ENCODE measurements at places on chromosomes 11 and 22.
A peak's percentile ranks its signal among the peaks of the same experiment; 100 is the strongest.

GRCh38 chr11:132910011-132910760, 622.1 kb downstream of the OPCML start:
- DNase-seq = no peak

DNA sequence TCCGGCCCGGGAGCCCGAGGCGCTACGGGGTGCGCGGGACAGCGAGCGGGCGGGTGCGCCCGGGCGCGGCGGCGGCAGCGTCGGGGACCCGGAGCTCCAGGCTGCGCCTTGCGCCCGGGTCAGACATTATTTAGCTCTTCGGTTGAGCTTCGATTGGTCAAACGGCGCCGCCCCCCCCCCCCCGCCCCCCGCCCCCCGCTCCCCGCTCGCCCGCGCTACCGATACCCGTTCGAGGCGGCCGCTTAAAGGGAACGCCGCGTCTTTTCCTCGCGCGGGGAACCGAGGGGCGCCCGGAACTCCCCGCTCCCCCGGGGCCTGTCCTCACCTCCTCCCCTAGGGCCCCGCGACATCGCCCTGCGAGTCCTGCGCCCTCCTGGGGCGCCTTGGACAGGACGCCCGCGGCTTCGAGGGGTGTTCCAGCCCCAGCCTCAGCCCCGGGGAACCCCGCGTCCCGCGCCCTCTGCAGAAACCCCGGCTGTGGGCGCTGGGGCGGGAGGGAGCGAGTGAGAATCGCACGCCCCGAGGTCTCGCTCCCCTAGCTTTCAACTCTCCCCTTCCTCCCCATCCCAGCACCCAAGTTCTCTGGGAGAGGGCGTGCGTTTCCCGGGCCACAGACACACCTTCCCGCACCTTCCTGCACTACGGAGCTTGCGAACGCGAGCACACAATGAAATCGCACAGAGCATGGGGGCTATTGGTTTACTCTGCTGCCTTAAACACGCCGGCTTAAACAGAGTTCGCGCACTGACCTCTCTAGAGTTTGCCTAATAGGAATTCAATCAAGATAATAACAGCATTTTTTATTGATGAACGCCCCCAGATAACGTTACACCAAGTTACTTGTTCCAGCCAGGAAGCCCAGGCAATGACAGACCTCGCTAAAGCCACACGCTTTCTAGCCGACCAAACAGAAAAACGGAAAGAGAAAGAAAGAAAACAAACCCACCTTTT, at the start of gene BDNF:
Gene BDNF, minus strand, starts transcription at position 105 of the 951 bp plus-strand sequence. CDS start 41,891 bp downstream, outside the sequence.
- DNase-seq = no peak

GRCh38 chr11:1071571-1072115, 3.0 kb upstream of the MUC2 start:
- no peak for DNase-seq

DNA sequence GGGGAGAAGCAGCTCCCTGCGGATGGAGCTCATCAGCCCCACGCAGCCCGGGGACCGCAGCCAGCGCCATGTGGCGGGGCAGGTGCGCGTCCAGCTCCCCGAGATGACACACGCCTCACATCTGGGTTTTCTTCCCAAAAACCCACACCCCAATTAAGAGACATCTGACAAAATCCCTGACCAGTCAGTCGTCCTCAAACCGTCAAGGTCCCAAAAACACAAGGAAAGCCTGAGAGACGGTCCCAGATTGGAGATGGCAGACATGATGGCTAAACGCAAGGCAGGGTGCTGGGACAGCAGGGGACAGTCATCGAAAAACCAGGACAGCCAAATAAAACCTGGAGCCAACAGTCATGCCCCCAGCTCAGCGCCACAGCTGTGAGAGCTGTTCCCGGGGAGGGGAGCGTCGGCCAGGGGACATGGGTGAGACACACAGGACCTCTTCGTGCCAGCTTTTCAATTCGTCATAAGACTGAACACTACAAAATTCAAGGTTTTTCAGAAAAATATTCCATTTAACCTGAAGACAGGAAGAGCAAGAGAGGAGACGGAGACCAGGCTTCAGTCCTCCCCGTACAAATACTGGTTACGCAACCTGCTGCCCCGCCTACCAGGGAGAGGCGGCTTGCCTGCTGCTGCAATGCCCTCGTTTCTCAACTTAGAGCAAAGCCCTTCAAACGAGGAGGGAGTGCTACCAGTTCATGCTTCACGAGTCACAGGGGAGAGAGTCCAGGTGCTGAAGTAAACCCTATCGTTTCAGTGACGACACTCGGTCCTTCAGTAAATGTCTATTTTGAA, 10.5 kb downstream of the TOLLIP start:
- peak; percentile 89 for DNase-seq

DNA sequence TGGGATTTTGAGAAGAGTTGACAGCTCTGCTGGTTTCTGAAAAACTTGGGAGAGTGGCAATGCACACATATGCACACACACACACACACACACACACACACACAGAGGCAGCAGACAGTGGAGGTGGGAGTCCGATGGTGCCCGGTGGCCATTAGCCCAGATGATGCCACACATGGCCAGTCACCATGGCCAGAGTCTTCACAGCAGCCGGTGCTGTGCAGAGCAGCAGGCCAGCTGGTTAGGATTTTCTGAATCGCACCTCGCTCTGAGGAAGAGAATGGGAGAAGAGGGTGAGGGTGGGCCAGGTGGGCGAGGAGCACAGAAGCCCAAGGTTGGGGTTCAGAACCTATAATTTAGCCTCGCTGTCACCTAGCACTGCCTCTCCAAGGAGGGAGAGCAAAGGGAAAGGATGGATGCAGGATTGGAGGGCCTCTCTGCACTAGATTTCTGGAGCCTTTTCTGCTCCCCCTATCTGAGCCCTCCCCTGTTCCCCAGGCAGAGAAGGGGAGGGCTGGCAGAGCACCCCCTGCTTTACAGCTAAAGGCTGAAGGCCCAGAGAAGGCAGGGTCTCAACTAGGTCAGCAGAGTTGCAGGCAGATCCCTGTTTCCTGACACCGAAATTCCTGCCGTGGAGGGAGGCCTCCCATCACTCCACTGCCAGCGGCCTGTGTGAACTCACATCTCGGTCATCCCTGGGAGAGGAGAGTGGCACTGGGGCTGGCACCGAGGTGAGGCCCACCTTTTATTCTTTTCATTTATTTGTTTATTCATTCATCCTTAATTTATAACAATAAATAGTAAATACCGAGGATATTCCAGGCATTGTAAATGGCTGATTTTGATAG, 25.8 kb upstream of the FXYD6 start:
- no peak for DNase-seq

GRCh38 chr22:50210378-50211139, 9.7 kb downstream of the SELENOO start:
- DNase-seq = no peak

DNA sequence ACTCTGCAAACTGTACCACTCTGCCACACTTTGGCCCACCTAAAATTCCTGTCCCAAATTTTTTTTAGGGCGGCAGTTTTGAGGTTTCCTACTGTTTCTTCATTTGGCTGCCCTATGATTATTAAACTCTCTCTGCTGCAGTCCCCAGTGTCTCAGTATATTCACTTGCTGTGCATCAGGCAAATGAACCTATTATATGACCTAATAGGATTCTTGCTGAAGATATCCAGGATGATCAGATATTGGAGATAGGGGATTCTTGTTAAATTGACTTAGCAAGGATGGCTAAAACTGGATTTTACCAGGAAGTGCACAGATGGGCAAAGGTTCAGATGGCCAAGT, 410.8 kb upstream of the DDI1 start:
- DNase-seq = no peak

DNA sequence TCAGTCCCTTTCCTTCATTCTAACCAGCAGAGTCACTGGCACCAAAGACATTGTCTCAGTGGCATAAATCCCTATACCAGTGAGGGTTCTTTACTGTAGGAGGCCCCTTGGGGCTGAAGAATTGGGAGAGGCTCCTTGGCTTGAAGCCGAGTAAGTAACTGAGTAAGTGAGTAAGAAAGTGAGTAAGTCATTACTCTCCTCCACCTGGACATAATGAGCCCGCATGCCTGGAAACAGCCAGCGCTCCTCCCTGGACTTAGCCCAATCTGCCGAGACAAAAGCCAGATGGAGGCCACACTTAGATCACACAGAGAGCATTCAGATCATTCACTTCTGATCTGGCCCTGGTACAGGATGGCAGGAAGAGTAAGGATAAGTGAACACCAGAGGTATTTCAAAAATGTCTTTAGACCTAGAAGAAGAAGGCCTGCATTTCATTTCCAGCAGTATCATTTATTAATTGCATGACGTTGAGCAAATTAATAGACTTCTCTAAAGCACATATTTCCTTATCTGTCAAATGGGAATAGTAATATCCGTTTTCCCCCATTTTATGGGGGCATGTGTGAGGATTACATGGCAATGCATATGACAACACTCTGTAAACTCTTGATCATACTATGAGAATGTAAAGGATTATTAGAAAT, 8.2 kb upstream of the MICAL3 start:
- no peak for DNase-seq

- DNase-seq = peak; percentile 67
Measured at GRCh38 chr11:86156397-86156955, 87.6 kb upstream of the PICALM start.

GRCh38 chr11:120457996-120458395, 53.6 kb upstream of the GRIK4 start:
- no peak for DNase-seq

- no peak for DNase-seq
Measured at GRCh38 chr11:75845324-75845723, 30.3 kb downstream of the UVRAG start.

DNA sequence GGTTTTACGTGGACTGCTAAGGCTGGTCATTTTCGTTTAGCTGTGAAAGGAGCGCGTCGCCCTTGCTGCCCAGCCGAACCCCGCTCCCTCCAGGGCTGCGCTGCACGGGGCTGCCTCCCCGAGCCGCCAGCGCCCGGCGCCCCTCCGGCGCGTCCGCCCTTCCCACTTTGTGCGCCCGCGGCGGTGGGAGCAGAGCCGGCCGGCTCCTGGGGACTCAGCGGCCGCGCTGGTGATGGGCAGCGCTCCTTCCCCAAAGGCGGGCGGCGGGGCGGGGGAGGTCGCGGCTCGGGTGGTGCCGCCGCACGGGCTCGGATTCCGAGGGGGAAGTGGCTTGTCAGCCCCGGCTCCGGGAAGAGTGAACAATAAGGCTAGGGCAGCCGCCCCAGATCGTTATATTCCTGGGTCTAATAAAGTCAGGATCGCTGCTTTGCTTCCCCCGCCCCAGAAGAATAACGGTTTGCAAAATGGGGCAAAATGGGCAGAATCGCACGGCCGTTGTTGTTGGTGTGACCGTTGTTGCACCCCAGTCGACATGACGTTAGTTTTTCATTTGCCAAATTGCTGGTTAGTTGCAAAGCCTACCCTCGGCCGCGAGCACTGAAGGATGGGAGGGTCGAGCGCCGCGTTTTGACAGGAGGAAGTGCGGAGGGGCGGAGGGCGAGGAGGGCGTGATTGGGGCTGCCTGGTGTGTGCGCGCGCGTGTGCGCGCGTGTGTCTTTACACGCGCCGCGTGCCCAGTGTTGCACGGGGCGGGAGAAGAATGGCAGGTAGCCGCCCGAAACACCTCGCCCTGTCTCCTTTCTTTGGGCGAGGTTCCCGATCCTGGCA, 745 bp downstream of the NCAM1 start:
- peak; percentile 52 for DNase-seq

GRCh38 chr11:92224407-92225124, at the start of gene FAT3:
FAT3 (plus strand) TSS chr11:92224818; CDS start chr11:92352113, 127,295 bp downstream.
- DNase-seq = no peak

DNA sequence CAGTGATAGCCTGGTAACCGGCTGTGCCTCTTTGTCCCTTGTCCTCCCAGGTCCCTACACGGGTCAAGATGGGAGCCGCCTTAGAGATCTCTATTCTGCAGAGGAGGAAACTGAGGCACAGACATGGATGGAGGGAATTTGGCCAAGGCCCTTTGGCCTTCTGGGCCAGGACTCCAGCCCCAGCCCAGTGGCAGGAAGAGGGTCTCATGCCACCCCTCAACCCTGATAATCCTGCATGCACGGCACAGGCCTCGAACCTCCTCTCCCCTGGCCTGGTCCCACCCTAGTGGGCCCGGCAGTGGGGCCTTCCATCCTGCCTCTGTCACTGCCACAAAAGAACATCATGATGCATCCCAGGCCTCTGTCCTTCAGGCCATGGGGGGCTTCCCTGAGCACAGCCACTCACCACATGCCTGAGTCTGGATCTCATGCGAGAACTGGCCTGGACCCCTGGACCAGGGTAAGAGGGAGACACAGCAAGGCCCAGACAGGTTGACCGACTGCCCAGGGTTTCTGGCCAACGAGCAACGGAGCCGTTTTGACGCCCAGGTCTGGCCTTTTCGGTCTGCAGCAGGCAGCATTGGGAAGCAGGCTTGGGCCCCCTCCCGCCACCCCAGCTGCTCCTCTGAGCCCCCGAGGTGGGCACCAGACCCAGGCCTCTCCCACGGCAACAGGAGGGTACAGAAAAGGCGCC, 6.5 kb downstream of the LINC01488 start:
- DNase-seq = no peak

DNA sequence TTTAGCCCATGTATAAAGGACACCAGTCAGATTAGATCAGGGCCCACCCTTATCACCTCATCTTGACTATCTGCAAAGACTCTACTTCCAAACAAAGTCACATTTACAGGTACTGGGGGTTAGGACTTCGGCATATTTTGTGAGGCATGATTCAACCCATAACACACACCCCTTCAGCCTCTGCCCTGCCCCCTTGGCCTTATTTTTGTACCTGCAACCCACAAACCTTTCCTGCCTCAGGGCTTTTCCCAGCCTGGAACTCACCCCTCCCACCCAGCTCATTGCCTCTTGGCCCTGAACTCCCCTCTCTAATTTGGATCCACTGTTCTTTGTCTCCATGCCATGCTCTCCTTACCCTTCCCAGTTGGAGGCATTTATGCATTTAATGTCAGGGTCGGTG, 1116.9 kb downstream of the TBC1D22A start:
- DNase-seq = no peak

- no peak for DNase-seq
Measured at GRCh38 chr11:67370351-67371076, 2.9 kb downstream of the CLCF1 start.

GRCh38 chr11:102553835-102554282, 23.3 kb upstream of the MMP7 start:
- DNase-seq = no peak

- DNase-seq = no peak
Measured at GRCh38 chr11:117923275-117923674, 5.9 kb downstream of the TMPRSS13 start.

DNA sequence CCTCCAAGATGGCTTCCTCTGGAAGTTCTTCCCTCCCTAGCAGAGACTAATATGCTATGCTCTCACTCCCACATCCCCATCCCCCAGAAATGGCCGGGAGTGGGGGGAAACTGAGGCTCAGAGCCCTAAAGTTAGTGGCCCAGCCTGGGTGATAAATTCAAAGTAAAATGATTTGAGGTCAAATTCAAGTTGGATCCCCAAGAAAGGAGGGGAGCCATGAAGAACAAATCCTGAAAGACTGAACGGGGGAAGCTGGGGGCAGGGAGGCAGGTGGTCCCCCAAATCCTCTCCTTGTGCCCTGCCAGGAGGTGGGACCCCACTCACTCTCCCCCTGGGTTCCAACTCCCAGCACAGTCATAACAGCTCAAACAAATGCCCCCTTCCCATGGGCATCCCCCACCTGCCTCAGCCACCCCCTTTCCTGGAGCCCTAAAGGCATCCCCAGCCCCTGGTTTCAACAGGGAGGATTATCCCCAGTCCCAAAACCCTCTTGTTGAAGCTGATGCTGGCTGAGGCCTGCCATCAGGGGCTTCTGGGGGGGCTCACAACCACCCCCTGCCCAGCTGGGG, 1.1 kb downstream of the CBX6 start:
- no peak for DNase-seq

- DNase-seq = no peak
Measured at GRCh38 chr11:68116974-68117373, 4.2 kb downstream of the CHKA start.
